ENCODE measurements at places on chromosomes 4 and X. TPM values are rescaled to one million over a fixed set of nuclear protein-coding genes. Genes with fewer than 3 reads are reported as not detected.
A peak's percentile ranks its signal among the peaks of the same experiment; 100 is the strongest.

Gene P2RY4
- not detected for total RNA-seq

DNA sequence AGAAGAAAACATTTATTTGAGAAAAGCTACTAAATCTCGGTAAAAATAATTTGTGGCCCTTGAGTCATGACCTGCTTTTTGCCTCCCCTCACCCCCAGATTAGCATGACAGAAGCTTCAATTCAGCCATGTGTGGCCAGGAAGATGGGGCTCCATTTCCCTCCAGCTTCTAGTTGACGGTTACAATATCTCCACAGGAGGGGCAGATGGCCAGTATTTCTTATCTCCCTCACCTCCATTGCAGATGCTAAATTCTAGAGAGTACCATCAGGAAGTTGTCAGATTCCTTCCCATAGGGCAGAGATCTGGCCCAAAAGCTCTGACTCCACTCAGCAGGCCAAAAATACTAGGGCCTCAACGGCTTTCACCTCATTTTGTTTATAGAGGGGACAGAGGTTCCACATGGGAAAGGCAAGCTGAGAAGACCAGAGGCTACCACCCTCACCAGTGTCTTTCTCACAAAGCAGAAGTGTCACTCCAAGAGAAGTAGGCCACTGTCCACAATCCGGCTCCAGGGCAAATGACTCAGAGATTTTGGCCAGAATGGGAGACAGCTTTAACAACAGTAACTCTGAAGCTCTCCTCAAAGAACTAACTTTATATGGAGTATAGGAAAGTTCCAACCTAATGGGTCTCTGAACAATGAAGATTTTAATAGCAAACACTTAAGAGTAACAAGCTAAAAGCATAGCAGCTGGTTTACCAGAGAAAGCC is 108.3 kb downstream of the TBC1D19 start:
- peak; percentile 32 for DNase-seq

- DNase-seq: no peak
Measured at GRCh38 chr4:57055886-57056285, 54.3 kb downstream of the IGFBP7 start.

- DNase-seq: no peak
Measured at GRCh38 chr4:144578681-144579080, 67.3 kb upstream of the HHIP start.

- DNase-seq: no peak
Measured at GRCh38 chr4:62288808-62289541, 1088.8 kb downstream of the ADGRL3 start.

- peak; percentile 4 for DNase-seq
Measured at GRCh38 chr4:29278585-29278984, 1441.6 kb upstream of the PCDH7 start.

Measured in myocyte (in vitro differentiated cells).